ENCODE measurements at places on chromosomes 12 and 14.

- peak; percentile 22 for DNase-seq
Observed at GRCh38 chr12:59580050-59580449, 15.8 kb upstream of the SLC16A7 start.

GRCh38 chr14:59337141-59337611 is 128.0 kb downstream of the GPR135 start:
- DNase-seq: peak; percentile 89

DNA sequence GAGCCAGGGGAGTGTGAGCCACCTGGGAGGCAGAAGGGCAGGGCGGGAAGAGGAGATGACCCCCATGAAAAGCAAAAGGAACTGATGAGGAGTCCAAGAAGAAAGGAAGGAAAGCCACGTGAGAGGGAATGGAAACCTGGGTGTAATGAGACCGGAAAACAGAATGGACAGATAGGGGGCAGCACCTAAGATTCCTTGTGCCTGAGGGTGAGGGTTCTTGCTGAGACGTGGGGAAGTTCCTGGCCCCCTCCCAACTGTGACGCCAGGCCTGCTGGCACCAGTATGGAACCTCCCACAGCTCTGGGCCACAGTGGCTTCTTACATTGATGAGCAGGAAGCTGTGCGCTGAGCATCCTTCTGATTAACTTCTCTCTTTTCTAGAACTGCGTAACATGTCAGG is 30.8 kb downstream of the TTC7B start:
- peak; percentile 34 for DNase-seq

DNA sequence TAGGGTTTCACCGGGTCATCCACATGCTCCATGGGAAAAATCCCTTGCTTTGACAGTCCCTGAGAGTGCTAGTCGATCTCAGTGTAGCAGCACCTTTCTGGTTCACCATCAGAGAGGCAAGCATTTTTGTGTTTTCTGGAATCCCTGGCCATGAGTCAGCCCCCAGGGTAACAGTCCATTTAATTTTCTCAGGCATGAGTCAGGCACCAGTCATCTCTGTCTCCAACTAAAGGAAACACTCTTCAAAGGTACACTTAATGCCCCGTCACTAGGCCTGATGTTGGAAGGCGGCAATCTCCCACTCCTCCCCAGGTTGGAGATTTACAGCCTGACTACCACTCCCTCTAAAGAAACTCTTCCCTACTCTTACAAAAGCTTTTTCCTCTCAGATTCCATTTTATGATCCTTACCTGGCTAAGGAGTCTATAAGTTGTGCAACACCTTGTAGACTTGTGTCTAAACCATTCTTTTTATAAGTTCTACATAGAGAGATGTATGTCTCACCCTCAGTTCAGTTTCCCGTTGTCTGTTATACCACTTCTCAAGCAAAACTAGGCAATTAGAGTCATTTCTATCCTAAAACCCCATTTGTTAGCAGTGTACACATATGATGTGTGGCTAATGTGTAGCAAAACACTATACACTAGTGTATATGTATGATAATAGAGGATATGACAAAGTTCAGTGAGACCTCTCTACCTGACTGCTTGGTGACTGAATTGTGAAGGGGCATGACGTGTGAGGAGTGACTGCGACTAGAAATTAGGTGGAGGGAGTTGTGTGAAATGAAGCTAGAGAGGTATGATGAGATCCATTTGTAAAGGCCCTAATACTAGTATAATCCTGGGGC is 24.6 kb downstream of the TMEM19 start:
- peak; percentile 74 for DNase-seq

- no peak for DNase-seq
Observed at GRCh38 chr14:101108579-101109346, 205.2 kb upstream of the RTL1 start.

GRCh38 chr14:77314043-77314442 is 6.6 kb downstream of the POMT2 start:
- DNase-seq: peak; percentile 97

- peak; percentile 94 for DNase-seq
Observed at GRCh38 chr12:15629108-15629507, 160.1 kb downstream of the EPS8 start.

All from AG10803 (cell line).